ENCODE measurements at places on chromosomes 5 and 9. TPM values are rescaled to one million over a fixed set of nuclear protein-coding genes. Genes with fewer than 3 reads are reported as not detected.

LRRC70 gene
- 0.19 TPM for polyA plus RNA-seq

FUBP3 gene
- polyA plus RNA-seq, result 50.1 TPM

ARL14EPL gene
- polyA plus RNA-seq, result not detected

FAM221B gene
- polyA plus RNA-seq, result not detected

TEX48 gene
- polyA plus RNA-seq, result not detected

DNA sequence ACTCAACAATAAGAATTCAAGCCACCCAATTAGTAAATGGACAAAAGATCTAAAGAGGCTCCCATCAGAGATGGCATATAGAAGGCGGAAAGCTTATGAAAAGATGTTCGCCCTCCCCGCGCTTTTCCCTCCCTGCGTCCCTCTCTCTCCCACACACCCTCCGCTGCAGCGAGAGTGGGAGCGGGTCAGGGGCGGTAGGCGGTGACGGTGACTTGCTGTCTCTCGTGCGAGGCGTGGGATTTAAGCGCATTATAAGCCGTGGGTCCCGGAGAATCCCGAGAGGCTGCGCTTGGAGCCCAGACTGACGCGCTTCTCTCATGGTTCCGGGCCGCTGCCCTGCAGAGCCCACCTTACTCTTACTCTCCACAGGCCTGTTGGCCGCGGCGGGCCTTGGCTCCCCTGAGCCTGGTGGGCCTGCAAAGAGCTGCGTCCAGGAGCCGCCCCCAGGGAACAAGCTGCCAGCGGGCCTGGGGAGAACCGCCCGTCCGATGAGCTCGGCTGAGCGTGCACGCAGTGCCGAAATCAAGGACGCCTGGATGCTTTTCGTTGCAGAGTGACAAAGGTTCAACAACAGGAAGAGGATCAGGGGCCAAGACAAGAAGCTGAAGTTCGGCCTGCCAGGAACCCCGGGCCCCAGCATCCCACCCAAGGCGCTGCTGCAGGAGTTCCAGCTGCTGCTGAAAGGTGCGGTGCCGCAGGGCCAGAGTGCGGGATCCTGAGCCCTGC is 42.6 kb upstream of the BICD2 start:
- H3K27ac ChIP-seq, result no peak overlapping the region
- H3K4me3 ChIP-seq, result no peak overlapping the region
- no peaks in the 10 kb centered on the region for H3K36me3 ChIP-seq
- H3K4me1 ChIP-seq, result peaks cover 1% of the 10 kb centered on the region
- DNase-seq, result no peak

GRCh38 chr5:15992918-15993317 is 186.7 kb downstream of the MARCHF11 start:
- no peak overlapping the region for H3K4me3 ChIP-seq
- no peaks in the 10 kb centered on the region for H3K4me1 ChIP-seq
- H3K27me3 ChIP-seq, result 0 out of 2 replicates have a peak, but pooled peaks cover 1% of the 10 kb centered on the region
- H3K27ac ChIP-seq, result no peak overlapping the region
- H3K36me3 ChIP-seq, result no peaks in the 10 kb centered on the region

DNA sequence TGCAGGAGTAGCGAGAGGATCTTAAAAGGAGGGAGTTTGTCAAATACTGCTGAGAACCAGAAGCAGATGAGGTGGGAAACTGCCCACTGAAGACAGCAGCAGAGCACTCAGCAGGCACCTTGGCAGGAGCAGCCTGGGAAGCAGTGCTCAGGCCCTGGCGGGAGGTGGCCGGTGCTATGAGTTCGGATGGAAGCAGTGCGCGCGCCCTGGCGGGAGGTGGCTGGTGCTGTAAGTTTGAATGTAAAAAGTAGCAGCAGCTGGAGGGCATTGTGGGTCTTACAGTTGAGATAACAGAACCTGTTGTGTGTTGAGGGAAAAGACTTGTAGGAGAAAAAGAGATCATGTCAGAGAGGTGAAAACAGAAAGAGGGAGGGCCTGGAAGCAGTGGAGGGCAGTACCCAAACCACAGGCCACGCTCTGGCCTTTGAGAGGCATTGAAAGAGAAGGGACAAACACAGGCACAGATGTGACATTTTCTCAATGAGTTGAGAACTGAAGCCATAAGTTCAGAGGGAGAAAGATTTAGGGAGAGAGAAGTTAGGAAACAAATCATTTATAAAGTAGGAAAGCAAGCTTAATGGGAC is 130.9 kb downstream of the ERCC6L2 start:
- H3K27me3 ChIP-seq, result no peaks in the 10 kb centered on the region
- H3K36me3 ChIP-seq, result peaks cover 13% of the 10 kb centered on the region
- H3K4me1 ChIP-seq, result peaks cover 7% of the 10 kb centered on the region
- H3K4me3 ChIP-seq, result no peak overlapping the region

- no peak overlapping the region for H3K27ac ChIP-seq
- no peaks in the 10 kb centered on the region for H3K36me3 ChIP-seq
- no peak overlapping the region for H3K4me3 ChIP-seq
- no peak for DNase-seq
- H3K27me3 ChIP-seq, result peaks cover 2% of the 10 kb centered on the region
These were observed 310.8 kb upstream of the ADAMTSL1 start for GRCh38 chr9:18163146-18163545.

DNA sequence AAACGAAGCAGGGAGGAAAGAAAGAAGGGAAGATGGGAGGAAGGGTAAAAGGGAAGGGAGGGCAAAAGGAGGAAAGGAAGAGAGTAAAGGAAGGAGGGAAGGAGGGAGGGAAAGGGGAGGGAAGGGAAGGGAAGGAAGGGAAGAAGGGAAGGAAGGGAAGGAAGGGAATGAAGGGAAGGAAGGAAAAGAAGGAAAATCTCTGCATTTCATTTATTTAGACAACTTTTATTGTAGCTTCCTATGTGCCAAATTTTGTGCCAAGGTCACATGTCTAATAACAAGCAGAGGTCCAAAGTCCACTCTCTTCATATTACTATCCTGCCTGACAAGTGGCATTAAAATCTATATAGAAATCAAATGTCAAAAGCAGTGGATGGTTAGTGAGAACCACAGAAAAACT is 2.6 kb upstream of the OR13C3 start:
- H3K4me1 ChIP-seq, result no peaks in the 10 kb centered on the region
- H3K27ac ChIP-seq, result no peak overlapping the region
- no peak overlapping the region for H3K4me3 ChIP-seq

DNA sequence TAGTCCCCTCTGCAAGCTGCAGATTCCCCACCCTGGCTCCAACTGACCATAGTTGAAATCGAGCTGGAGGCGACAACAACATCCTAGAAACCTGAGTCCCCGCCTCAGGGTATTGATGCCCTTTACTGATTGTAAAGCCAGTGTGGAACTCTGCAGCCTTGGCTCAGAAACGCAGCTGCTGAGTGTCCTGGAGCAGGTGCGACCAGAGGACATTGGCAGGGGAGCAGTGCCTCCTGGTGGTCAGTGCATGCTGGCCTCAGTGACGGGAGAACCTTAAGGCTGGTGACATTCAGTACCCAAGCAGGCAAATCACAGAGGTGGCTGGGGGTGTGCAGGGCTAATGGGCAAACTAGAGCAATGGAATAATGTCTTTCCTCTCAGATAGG is 20.4 kb upstream of the ZNF354B start:
- H3K36me3 ChIP-seq, result no peaks in the 10 kb centered on the region
- H3K4me1 ChIP-seq, result no peaks in the 10 kb centered on the region
- H3K27ac ChIP-seq, result no peak overlapping the region

DNA sequence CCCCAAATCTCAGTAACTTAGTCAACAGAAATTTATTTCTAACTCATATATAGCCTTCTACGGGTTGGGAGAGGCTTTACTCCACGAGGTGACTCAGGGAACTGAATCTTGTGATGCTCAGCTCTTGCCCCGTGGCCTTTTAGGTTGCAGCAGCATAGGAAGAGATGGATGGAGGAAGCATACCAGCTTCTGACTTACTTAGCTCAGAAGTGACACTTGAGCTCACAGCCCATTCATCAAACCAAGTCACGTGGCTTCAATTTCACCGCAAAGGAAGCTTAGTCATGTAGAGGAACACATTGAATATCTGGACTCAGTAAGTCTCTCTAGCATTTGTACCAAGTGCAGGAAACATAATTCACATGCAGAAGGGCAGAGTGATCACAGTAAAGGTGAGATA is 124.1 kb upstream of the KCNN2 start:
- no peaks in the 10 kb centered on the region for H3K27me3 ChIP-seq
- no peak overlapping the region for H3K4me3 ChIP-seq

GRCh38 chr5:1437226-1437829 is 7.9 kb downstream of the SLC6A3 start:
- H3K36me3 ChIP-seq, result no peaks in the 10 kb centered on the region
- no peaks in the 10 kb centered on the region for H3K4me1 ChIP-seq
- H3K4me3 ChIP-seq, result no peak overlapping the region
- DNase-seq, result peak; percentile 26
- no peak overlapping the region for H3K27ac ChIP-seq

GRCh38 chr9:655875-656274 is 185.6 kb upstream of the DMRT1 start:
- no peaks in the 10 kb centered on the region for H3K36me3 ChIP-seq
- no peak for DNase-seq
- H3K4me1 ChIP-seq, result peaks cover 2% of the 10 kb centered on the region

DNA sequence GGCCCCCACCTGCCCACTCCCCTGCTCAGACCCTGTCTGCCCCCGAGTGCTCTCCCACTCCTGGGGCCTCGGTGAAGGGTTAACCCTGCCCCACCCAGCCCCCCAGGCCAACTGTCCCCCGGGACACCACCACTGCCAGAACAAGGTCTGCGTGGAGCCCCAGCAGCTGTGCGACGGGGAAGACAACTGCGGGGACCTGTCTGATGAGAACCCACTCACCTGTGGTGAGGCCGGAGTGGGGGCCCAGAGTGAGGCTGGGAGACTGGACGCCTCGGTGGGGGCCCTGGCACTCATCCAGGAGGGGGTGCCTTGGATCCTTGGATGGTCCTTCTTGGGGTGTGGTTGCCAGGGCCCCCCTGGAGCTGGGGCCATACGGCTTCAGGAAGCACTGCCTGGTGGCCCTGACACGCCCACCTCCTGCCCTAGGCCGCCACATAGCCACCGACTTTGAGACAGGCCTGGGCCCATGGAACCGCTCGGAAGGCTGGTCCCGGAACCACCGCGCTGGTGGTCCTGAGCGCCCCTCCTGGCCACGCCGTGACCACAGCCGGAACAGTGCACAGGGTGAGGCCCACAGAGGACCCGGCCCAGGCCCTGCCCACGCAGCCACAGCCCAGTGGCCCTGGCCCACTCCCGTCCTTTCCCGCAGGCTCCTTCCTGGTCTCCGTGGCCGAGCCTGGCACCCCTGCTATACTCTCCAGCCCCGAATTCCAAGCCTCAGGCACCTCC is 2.1 kb downstream of the MAMDC4 start:
- peaks cover 13% of the 10 kb centered on the region for H3K4me1 ChIP-seq
- peaks cover 15% of the 10 kb centered on the region for H3K36me3 ChIP-seq
- H3K27ac ChIP-seq, result no peak overlapping the region
- H3K27me3 ChIP-seq, result no peaks in the 10 kb centered on the region
- no peak for DNase-seq

DNA sequence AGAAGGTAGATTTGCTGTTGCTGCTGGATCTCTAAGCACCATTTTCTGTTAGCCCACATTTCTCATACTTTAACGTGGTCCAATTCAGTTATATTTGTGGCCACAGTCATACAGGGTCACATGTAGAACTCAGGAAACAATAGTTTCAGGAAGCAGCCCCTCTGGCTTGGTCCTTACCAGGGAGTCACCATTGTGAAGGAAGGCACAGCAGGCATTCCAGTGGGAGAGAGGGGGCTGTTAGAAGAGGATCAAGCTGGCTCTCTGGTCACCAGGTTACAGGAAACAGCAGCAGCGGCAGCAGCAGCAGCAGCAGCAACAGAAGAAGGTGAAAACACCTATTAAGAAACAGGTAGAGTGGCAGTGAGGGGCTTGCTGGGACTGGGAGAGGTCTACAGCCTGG is 14.5 kb downstream of the C9orf43 start:
- DNase-seq, result no peak
- no peak overlapping the region for H3K4me3 ChIP-seq
- H3K27me3 ChIP-seq, result peaks cover 57% of the 10 kb centered on the region
- no peaks in the 10 kb centered on the region for H3K36me3 ChIP-seq
- no peak overlapping the region for H3K27ac ChIP-seq

- no peak overlapping the region for H3K4me3 ChIP-seq
- no peaks in the 10 kb centered on the region for H3K4me1 ChIP-seq
- no peaks in the 10 kb centered on the region for H3K27me3 ChIP-seq
- H3K36me3 ChIP-seq, result no peaks in the 10 kb centered on the region
- DNase-seq, result no peak
These were observed 35.7 kb upstream of the TMEM161B start for GRCh38 chr5:88304356-88304755.

DNA sequence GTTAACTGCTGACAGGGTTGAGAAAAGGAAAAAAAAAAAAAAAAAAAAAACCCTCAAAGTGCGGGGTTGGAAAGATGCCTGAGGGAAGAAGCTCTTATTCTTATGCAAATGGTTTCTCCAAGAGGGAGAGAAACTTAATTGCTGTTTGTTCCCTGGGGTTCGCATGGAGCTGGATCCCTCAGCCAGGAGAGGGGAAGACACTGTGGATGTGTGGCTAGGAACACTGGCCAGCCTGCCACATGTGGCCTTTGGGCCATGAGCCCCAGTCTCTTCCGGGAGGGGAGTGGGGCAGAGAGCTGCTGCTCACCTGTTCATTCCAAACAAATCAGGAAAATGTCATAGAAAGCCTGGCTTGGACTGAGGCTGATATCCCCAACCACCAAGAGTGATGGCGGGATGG is 9.4 kb upstream of the SCGB3A2 start:
- H3K27ac ChIP-seq, result no peak overlapping the region
- no peak for DNase-seq

DNA sequence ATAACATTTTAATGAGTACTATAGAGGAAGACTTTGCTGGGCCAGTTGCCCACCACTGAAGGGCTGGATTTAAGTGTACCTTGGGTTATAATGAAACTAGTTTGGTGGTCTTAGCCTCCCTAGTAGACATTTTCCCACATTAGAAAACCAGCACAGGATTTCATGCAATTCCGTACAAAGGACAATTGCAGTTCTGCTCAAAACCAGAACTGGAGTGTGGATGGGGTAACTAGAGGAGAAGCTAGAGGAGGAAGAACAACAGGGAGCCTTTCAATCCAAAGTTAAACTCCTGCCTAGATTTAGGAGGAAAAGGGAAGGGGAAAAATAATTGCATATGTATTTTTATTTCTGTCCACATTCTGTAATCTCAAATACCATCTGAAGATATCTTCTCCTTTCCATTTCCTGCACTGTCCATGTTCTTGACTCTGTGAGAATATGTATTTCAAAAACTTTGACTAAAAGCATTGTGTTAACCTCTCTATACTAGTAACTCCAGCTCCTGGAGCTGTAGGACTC is 97.5 kb upstream of the SSBP2 start:
- no peak overlapping the region for H3K27ac ChIP-seq
- no peak overlapping the region for H3K4me3 ChIP-seq
- H3K4me1 ChIP-seq, result peaks cover 19% of the 10 kb centered on the region
- H3K36me3 ChIP-seq, result no peaks in the 10 kb centered on the region
